ENCODE measurements at places on chromosomes 16 and 17. TPM values are rescaled to one million over a fixed set of nuclear protein-coding genes. Genes with fewer than 3 reads are reported as not detected.

The TNRC6A gene
- total RNA-seq = 108 TPM

The MAPK8IP3 gene
- 85.8 TPM for total RNA-seq

The ITGAD gene
- total RNA-seq = not detected

The SLC38A8 gene
- total RNA-seq = 2.8 TPM

The NMT1 gene
- total RNA-seq = 35.1 TPM

The GRN gene
- total RNA-seq = 95.3 TPM

The NTN1 gene
- 24.2 TPM for total RNA-seq

The PITPNM3 gene
- 25.6 TPM for total RNA-seq

All from diencephalon (tissue), 1 donor.